SK-MEL-5 (cell line): ENCODE measurements at places on chromosomes 16 and 17.
A peak's percentile ranks its signal among the peaks of the same experiment; 100 is the strongest.

- no peak for DNase-seq
Measured at GRCh38 chr17:57772774-57773173, 27.7 kb upstream of the CCDC182 start.

GRCh38 chr17:2709183-2709661 lies 2.3 kb downstream of the CLUH start:
- peak; percentile 30 for DNase-seq

- peak; percentile 43 for DNase-seq
Measured at GRCh38 chr17:37301288-37301687, 74.5 kb upstream of the C17orf78 start.

DNA sequence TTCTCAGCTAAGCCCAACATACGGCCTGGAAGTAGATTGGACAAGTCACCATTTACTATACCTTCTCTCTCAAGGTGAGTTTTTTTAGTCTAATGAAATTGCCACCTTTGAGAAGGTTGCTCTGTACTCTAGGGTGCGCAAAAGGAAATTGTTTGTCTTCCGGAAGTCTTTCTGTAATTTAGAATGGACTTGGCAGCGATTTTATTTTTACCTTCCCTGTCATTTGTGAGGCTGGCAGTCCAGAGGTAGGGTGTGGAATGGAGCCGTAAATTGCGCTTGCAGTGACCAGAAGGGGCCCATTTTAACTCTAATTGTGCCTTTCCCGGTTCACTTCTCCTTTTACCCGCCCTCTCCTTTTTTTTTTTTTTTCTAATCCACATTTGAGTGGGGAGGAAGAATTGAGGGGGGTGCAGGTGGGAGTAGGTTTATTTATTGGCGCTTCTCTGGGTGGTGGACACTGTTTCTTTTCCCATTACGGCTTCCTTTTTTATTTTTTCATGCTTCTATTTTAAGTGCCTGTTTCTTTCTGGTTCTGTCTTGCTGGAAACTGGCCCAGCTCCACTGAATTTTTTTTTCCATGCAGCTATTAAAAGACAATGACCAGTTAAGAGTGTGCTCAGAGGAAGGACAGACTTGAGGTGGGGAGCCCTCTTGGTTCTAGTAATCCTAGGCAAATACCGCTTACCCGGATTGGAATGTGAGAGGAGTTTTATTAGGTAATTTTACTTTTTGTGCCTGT lies 89.7 kb upstream of the CLEC18A start:
- no peak for DNase-seq

GRCh38 chr17:64780096-64781013 lies 118.2 kb upstream of the SMURF2 start:
- DNase-seq, result no peak

DNA sequence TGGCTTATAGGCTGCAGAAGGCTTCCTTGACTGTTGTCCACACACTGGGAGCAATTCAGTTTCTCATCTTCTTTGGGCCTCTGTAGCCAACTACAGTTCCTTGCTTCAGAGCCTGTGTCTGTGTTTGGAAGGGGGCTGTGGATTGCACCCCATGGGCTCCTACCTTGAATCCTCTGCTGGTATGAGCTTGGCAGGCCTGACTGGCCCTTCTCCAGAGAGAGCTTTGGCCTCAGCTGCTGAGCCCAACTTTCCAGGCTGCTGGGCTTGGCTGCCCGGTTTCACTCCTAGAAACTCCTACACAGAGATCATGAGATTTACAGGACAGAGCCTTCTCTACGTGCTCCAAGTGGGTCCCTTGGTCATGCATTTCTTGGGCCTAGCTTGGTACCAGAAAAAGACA lies 354.4 kb downstream of the SNX29 start:
- DNase-seq, result no peak

DNA sequence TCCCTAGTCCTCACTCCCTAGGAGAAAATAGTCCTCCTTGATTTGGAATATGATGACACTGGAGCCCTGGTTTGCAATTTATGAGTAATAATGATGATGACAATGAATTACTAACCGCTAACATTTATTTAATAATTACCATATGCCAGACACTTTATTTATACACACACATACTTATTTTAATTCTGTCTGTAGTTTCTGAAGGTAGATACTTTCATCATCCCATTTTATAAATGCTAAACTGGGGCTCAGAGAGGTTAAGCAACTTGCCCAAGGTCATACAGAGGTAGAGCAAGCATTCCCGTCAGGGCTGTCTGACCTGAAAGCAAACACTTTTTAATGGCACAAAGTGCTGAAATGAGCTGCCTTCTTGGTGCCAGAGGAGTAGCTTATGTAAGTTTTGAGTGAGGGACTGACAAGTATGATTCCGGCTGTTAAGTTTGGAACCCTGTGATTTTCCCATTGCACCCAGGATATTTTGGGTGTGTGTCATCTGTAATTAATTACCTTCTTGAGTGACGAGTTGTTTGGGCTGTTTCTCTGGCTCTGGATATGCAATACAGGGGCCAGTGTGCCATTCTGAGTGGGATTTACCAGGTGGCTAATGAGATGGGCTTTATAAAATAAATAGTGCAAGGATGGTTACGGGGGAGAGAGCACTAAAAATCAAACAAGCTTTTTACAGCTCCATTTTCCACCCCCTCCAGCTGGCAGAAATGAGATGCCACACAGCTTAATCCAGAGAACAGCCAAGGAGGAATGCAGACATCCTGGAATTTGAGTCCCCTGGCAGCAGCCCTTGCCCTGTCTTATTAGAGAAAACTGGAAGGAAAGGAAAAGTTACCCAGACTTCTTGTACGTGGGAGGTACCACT lies 211.8 kb downstream of the SNX29 start:
- DNase-seq, result no peak

GRCh38 chr16:87308826-87309225 lies 8.4 kb downstream of the C16orf95 start:
- DNase-seq, result no peak

GRCh38 chr17:42340691-42341127 lies 47.5 kb downstream of the STAT3 start:
- DNase-seq, result no peak

DNA sequence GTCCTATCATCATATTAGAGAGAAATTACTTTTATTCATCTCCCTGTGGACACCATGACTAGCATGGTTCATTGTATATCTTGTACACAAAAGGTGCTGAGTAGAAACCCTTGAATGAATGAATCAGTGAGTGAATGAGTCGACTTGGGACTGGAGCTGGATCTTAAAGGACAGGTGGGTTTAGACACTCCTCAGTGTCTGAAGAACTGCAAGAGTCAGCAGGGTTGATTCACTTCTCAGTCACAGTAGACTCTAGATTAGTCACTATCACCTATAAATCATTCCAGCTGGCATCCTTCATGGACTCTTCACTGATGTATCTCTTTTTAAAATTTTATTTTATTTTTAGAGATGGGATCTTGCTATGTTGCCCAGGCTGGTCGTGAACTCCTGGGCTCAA lies 30.1 kb upstream of the PMFBP1 start:
- no peak for DNase-seq

DNA sequence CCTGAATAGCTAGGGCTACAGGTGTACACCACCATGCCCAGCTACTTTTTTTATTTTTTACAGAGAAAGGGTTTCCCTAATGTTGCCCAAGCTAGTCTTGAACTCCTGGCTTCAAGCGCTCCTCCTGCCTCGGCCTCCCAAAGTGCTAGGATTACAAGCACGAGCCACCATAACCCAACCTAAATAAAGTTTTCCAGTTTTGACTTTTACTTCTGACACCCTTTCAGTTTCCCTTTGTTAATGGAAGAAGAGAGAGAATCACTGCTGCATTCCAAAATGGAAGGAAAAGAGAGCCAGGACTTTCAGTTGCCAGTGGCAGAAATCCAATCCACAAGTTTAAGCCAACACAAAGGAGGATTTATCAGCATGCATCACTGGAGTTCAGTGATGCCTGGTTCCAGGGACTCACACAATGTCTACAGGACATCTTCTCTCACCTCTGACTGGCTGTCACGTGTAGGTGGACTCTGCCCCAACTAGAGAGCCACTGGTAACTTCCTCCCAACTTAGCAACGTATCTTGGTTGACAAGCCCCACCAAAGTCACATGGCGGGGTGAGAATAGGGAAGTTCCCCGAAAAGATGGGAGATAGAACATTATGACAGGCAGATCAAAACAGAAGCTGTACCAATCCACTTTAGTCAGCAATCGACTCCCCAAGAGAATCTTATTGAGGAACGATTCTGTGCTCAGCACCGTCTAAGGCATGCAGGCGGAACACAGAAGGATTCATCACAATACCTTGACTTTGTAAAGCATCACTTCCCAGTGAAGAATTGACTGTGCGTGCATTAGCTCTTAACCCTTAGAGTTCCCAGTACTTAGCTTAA lies 46.5 kb downstream of the GAS7 start:
- DNase-seq, result no peak

DNA sequence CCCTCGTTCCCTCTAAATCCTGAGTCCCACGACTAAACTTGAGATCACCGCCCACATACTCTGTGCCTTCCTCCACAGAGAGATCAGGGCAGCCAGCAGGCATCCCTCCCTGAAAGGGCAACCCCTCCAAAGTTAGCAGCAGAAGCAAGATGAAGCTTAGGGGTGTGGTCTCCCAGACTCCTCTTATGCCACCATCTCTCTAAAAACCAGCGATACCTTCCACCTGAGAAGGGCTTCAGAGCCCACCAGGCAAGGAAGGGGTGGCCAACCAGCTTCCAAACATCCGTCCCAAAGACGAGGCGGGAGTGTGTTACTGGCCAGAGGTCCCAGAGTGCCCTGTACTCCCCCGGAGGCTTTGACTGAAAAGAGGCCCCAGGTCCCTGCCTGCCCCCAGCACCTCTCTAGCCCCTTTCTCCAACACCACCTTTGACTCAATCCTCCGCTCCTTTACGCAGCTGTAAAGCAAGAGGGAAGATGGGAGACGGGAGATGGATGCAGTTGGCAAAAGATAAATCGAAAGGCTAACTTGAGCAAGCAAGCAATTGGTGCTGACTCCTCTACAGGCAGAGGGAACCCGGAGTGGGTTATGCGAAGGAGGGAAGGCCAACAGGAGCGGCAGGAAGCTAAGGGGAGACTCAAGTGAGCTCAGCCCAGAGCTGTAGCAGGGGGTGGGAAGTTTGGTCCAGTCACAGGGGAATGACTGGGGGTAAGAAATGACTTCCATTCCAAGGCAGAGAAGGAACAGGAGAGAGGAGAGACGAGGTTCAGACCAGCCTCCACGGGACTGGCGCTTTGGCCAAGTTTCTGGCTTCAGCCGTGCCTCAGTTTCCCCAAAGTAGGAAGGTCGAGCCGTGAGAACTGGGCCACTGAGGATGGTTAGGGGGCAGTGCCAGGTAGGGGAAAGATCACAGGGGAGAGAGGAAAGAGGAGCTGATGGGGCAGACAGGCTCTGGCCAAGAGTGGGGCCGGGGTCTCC lies 1.0 kb downstream of the ST3GAL2 start:
- no peak for DNase-seq

GRCh38 chr16:68869492-68870088 lies 26.3 kb downstream of the TANGO6 start:
- DNase-seq, result no peak

DNA sequence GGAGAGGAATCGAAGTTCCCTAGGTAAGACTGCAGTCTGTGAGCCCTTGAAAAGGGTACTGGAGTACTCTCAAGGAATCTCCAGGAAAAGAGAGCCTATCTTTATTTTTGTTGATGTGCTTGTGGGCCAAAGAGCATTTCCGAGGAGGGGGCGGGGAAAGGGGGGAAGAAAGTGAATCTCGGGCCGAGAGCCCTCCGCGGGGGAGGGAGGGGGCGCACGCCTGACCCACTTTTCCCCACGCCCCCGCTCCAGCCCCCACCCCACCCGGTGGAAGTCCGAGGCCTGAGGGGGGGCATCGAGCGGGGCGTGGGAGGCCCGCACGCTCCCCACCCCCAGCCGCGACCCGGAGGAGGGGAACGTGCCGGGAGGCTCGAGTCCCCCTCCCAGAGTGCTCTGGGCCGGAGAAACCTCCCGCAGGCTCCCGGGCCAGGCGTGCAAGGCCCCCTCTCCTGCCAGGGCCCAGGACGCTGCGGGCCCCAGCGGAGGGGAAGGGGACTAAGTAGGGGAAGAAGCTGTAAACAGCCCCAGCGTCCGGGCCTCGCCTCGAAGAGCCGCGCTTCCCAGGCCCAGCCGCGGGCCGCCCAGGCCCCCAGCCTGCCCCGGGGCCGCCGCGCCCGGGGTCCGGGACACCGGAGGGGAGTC lies 444 bp downstream of the HELZ start:
- no peak for DNase-seq

- DNase-seq, result no peak
Measured at GRCh38 chr16:9090101-9090959, 1.1 kb upstream of the HAPSTR1 start.

DNA sequence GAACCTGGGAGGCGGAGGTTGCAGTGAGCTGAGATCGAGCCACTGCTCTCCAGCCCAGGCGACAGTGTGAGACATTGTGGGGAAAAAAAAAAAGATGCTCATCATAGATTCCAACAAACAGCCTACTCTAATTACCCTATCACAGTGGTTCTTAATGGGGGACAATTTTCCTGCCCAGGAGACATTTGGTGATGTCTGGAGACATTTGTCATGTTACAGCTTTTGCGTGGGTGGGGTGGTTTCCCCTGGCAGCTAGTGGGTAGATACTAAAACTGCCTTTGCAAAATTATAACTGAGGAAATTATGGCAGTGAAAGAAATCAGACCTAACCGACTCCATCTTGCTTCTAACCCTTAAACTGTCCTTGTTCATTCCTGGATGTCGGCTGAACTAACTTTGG lies 92.5 kb upstream of the RBL2 start:
- no peak for DNase-seq

GRCh38 chr17:28390563-28390962 lies 15.4 kb downstream of the SLC46A1 start:
- no peak for DNase-seq

DNA sequence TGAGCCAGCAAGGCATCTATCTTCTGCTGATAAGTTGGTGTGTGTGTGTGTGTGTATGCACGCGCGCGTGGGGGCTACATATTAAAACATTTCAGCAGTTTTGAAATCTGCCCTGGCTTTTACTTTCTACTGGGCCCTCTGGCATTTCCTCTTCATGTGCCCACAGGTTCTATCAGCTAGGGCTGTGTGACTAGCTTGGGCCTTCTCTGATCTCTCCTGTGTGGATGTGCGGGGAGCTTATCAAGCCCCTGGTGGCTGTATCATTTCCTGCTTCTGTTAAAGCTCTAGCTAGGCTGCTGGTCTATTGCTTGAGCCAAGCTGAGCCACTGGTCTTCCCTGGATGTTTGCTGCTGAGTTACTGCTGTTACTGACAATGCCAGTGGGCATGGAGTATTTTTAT lies 132.5 kb downstream of the AATF start:
- no peak for DNase-seq

GRCh38 chr16:89367538-89367915 lies 122.8 kb downstream of the ANKRD11 start:
- no peak for DNase-seq

DNA sequence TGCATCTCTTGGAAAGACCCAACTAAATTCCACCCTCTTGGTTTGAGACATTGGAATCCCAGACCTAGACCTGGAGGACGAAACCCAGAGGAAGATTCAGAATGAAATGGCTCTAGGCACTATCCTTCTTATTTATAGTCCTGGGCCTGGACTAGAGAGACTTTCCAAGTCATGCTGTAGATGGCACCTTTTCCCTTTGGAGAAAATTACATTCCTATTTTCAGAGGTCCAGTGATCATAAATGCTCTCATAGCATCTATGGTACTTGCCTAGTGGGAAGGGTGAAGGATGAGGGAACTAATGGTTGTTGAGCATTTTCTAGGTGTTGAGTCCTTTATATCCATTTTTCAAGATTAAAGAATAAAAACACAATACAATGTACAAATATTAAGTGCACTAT lies 37.1 kb downstream of the SPACA3 start:
- DNase-seq, result no peak

- DNase-seq, result no peak
Measured at GRCh38 chr16:75042426-75043174, 43.8 kb downstream of the ZNRF1 start.

GRCh38 chr16:89598199-89598598 lies 15.2 kb upstream of the DPEP1 start:
- no peak for DNase-seq
